ENCODE measurements at places on chromosomes 7 and 10.

DNA sequence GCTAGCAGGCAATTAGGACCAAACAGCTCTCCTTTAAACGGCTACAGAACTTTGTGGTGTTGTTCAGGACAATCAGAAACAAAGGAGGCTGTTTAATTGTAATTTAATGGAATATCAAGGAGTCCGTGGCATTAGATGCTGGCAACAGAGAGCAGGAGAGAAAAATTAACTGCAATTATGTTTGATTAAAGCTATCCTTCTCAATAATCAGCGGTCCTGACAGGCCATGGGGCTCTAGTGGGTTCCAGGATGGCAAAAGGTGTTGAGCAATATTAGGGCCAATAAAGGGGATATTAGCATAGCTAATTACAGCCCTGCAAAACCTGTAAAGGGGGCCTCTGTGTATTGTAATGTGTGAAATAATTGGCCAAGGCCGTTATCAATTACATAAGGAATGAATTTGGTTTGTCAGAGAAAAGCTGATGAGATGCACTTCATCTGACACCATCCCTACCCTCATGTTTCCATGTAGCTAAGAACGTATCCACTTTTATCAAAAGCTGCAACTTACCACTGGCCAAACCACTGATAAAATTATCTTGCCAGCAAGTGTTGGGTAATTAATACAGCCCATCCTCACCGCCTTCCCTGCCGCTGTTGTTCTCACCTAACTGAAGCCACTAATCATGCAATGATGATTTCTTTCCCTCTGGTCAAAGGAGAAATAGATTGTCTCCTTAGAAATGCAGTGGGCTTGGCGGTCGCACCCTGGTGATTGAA lies 81.6 kb downstream of the EBF3 start:
- no peak for DNase-seq

GRCh38 chr7:13800694-13801448 lies 188.6 kb downstream of the ETV1 start:
- peak; percentile 12 for DNase-seq

DNA sequence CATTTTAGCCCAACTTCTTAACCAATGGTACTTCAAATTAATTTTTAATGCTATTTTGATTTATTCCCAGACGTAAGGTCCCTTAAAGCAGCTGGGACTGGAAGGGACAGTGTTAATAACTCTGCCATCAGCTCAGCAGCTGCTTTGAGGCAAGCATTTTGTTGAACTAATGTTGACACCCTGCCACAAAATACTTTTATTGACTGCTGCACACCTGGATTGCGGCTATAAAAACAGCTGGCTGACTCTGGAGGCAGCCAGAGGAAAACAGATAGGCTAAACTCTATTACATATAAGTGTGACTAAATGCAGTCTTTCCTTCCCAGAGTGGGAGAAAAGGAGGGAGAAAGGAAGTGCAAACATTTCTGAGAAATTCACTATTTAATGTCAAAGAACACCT lies 77.6 kb downstream of the ETV1 start:
- DNase-seq, result no peak

GRCh38 chr7:134317434-134317833 lies 704 bp upstream of the SLC35B4 start:
- DNase-seq, result no peak

DNA sequence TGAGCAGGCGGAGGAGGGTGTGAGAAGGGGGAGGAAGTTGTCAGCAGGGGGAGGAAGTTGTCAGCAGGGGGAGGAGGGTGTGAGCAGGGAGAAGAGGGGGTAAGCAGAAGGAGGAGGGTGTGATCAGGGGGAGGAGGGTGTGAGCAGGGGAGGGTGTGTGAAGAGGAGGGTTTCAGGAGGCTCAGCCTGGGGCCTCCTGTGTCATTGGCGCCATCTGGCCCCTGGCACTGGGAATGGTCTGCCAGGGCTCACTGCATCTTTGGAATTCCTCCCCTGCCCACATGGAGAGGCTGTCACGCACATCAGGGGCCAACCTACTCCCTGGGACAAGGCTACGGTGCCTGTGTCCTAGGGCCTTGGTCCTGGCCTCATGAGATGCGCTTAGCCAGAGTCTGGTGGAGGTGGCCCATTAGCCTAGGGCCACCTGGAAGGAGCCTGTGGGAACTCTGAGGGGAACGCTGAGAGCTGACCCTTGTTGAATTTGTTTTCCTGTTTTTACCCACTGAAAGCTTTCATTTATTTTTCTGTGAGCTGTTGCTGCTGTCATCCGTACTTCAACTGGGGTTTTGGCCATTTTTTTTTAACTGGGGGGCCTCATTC lies 18.0 kb downstream of the CAMK2B start:
- no peak for DNase-seq

DNA sequence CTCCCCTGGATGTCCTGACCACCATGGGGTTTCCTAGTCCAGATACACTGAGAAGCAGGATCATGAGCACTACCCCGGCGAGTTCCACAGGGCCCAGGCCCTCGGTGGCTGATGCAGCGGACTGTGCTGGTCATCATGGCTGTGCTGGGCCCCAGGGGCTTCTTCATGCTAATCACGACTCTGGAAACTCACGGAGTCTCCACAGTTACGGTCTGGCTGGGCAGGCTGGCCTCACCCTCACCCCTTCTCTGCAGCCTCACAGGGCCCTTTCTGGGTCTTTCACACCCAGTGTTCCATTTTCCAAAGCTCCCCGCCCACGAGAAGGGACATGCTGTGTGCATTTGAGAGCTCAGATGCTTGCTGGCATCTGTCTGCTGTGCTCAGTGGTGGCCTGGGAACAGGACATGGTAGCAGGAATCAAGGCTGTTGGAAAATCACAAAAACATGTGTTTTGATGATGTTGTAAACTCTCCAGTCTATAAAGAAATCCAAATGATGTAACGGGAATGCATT lies 119.0 kb downstream of the PTPN20 start:
- DNase-seq, result no peak

Measured in T-helper 2 cell (primary cell).